ENCODE measurements at places on chromosomes 3 and 15.
A peak's percentile ranks its signal among the peaks of the same experiment; 100 is the strongest.

DNA sequence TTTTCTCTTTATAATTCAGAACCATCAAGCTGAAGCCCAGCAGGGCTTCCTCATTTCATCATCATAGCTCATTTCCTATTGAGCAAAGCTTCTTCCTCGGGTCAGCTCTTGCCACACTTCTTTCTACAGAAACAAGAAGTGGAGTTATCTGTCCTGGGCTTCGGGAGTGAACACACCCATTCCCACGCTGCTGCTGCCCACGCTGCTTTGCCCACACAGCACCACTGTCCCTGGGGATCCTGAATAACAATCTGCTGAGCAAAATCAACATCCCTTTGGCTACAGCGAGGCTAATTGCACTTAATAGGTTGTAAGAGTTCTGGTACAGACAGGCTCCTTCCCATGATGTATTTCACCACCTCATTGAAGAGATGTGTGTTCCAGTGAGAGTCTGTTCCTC lies 23.7 kb downstream of the CEP19 start:
- peak; percentile 88 for DNase-seq

DNA sequence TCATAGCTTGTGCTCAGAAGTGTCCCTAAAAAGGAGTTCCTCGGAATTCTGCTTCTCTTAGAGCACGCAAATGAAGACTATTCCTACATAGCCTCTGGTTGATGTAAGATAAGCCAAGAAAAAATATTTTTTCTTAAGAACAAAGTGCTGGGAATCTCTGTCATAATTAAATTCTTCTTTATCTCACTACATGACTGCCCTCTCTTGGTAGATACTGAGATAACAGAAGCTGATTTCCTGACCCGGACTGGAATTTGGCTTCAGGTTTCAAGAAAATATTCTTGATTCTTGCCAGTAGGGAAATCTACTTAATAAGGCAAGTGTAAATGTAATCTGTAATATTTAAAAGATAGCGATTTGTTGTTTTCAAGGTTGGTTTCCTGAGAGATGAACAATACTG lies 31.3 kb upstream of the SETMAR start:
- DNase-seq = peak; percentile 42

- DNase-seq = no peak
These were observed 237.7 kb upstream of the WNT5A start for GRCh38 chr3:55724821-55725220.

DNA sequence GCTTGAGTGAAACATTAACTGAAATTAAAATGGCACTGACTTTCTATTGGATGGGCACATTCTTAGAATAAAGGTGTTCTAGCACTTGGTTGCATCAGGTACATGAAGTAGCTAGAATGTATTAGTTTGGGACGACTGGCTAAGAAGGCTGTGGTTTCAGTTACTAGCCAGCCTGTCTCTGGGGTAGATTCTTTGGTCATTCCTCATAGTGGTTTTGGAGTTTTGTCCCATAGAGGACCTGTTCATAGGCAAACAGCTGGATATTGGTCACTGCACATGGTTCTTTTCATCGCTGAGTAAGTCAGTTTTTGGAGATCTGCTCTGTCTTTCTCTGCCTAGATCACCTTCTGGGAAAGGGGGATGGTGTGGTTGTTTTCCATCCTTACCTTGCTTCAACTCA lies 55.3 kb downstream of the ADAMTSL3 start:
- DNase-seq = no peak

- DNase-seq = no peak
These were observed 91.5 kb upstream of the GOLIM4 start for GRCh38 chr3:168187233-168187632.

DNA sequence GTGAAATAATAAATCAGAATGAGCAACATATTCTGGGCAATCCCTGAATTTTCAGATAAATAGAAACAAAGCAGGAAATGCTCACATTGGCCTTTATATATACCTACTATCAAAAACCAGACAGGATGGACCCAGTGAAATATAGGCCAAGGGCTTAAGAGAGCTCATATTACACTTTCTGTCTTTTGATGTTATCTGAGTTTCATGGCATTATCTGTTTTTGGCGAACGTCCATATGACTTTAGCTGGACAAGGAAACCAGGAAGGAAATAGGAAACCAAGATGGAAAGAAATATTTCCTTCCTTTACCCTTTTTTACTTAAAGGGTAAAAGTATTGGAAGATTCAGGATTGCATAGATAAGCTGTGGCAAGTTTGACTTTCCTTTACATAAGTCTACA lies 274.8 kb downstream of the THSD4 start:
- DNase-seq = no peak

DNA sequence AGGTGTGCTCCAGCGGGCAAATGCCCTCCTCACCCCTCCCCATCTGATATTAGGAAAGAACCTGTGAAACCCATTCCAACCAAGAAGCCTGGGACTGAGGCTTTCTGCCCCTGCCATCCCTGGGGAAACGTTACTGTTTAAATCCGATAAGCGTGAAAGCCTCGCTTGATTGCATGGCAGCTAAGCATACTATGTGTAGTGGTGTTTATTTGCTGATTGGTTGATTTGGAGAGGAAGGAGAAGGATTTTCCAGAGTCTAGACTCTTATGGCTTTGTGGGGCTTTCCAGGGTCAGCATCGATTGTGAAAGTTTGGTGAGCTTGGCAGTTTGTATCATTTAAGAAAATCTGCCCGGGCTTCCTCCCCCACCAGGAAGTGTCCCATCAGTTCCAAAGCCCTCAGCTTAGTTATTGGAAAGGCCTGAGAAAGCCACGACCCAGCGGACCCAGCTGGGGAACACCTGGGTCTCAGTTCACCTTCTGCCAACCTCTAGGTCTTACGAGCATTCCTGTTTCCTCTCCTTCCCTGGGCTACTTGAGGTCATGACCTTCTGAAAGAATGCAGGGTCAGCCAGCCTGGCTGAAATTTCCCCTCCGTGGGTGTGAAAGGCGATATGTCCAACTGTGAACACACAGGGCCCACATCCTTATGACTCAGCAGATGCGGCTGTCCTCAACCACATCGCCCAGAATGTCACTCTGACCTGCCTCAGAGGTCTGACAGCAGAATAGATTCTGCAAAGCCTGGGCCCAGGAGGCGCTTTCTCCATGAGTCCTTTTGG lies 62.8 kb upstream of the HERC1 start:
- DNase-seq = peak; percentile 44

DNA sequence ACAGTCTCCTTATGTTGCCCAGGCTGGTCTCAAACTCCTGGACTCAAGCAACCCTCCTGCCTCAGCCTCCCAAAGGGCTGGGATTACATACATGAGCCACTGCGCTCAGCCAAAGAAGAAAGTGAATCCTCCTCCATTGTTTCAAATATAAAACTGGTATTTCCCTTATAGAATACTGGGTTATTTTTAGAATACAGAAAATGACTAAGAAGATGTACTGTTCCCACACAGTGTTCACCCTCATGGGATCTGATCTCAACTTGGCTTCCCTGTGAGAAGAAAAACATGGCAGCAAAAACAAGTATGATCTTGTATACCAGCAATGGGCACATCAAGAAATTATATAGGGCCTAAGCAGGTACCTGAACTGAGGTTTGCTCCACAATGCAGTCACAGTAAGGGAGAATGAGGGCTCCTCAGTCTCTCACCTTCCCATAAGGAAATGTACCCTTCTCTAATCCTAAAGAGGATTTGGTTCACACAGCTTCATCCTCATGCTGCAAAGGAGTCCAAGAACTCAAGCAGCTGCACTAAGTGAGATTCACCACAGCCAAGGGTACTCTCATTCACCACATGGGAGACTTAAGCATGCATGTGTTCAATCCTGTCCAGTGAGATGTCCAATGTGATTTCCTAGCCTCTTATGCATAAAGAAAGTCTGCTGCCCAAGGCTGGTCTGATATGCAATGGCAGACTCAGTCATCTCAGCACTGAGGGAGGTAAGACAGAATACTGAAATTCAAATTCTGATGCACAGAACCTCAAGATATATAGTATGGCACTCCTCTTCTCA lies 25.8 kb downstream of the USP4 start:
- peak; percentile 18 for DNase-seq

- no peak for DNase-seq
These were observed 360.4 kb upstream of the FRG2C start for GRCh38 chr3:75303741-75304140.

- peak; percentile 12 for DNase-seq
These were observed 7.7 kb downstream of the POU1F1 start for GRCh38 chr3:87268646-87269211.

GRCh38 chr3:152038490-152038889 lies 165.0 kb downstream of the SUCNR1 start:
- DNase-seq = no peak

DNA sequence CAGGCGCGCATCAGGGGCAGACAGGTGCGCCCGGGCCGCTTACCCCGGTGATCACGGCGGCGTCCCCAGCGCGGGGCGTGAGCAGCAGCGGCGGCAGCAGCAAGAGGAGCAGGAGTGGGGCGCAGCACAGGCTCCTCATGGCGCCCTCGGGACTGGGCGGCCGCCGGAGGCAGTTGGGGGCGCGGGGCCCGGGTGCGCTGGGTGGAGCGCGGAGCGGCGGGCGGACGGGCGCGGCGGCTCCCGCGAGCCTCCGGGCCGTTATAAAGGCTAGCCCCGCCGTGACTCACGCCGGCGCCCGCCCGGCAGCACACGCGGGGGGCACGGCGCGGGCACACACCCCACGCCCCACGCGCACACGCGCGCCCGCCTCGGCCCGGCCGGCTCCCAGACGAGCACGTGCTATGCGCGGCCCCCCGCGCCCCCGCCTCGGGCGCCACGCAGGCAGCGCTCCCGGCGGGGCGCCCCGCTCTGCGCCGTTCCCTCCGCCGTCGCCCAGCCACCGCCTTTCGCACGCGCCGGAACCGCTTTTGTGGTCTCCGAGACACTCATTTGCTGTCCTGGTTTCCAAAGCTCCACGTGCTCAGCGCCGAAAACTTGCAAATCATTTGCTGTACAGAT lies at the start of gene PROK2:
Gene PROK2, minus strand, starts transcription at position 235 of the 618 bp plus-strand sequence. Its CDS starts 96 bp downstream, at position 139.
- no peak for DNase-seq

- no peak for DNase-seq
These were observed 38.5 kb upstream of the MELTF start for GRCh38 chr3:197068077-197068476.

DNA sequence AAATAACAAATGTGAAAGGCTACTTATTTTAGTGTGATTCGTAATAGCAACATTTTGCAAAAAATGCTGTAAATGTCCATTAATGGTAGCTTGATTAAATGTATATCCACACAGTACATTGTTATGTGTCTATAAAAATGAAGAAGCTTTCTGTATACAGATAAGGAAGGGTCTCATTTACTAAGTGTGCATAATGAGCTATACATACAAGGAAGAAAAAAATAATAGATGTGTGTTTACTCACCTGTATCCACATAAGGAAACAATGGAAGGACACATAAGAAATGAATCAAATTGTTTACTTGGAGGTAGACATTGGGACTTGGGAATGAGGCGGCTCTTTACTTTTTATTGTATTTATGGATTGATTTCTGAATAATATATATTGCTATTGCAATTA lies 34.9 kb downstream of the MED12L start:
- DNase-seq = no peak

- no peak for DNase-seq
These were observed 25.3 kb downstream of the CCR9 start for GRCh38 chr3:45911511-45912226.

DNA sequence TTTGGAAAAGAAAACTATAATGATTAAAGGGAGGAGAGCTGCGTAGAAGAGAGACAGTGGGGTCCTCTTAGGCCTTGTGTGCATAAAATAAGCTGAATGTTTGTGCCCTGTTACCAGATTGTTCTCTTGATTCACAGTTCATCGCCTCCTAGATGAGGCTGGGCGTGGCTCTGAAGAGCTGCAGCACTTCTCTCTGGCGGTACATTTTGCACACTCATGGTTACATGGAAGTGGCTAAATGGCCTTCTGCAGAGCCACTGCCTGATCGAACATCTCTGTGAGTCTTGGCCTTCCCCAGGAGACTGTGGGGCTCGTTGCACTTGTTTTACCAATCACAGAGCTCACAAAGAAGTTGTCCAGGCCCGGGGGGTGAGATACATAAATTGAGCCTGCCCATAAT lies 208.8 kb downstream of the GABRG3 start:
- no peak for DNase-seq

DNA sequence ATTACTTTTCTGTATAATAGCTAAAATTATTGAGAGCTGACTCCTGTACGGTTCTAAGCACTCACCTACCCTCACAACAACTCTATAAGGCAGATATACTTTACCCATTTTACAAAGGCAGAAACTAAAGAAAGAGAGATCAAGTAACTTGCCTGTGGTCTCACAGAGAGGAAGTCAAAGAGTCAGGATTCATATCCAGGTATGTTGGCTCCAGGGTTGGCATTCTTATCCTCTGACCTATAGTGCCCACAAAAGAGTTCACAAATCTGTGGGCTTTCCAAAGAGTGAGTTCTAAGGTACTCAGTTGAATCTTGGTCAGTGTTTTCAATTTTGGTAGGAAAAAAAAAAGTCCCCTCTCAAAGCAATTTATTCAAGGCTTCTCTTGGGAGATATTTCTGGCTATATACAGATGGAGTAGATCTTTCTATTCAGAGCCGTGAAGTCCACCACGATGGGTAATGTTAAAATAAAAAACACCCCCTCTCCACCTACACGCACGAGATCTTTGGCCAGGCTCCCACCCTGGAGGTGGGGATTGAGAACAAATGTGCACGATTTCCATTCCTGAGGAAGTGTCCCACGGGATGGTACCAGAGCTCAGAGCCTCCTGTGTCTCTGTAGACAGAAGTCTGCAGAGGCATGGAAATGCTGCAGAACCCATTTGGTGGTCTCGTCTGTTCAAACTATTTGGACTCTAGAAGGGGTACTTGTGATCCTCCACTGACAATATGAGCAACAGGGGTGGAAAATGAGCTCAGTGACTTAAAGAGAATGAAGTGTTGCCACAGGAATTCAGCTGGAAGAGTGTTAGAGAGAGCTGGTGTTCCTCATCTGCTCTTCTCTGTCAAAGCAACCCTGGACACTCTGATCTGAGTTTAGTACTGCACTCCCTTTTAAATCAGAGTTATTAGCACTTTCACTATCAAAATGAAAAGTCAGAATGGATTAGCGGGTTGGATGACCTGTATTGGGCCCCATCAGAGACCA lies 212.1 kb upstream of the EIF1B start:
- no peak for DNase-seq

DNA sequence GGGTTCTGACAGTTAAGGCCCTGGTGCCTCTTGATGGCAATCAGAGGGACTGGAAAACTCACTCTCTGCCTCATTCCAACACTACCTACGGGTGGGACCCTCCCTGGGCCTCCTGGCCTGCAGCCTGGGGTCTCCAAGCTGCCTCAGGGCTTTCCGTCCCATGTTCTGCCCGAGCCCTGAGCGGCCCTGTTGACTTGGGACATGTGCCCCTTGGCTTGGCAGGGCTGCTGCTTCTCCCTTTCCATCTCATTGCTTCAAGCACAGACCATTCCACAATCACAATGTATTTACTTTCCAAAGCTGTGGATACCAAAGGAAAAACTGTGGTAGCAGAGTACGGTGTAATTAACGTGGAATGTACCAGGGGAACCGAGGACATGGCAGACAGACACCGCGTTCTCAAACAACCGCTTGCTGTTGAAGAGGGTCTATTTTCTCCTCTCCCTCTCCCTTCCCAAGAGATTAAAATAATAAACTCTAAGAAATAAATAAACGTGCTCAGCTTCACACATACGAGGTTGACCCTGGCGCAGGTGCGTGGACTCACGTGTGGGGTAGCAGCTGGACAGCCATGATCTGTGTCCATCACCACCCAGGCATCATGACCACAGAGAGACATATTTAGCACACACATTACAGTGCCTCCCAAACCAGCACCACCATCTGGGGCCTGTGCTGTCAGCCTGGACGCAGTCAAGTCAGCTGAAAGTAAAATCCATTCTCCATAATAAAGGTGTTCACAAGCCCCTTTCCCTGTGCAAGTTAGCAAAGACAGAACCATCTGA lies 172.0 kb downstream of the XXYLT1 start:
- no peak for DNase-seq

- DNase-seq = no peak
These were observed 14.9 kb upstream of the DPH6 start for GRCh38 chr15:35560870-35561269.

Data from MCF 10A (cell line).